ENCODE measurements at places on chromosomes 12 and 14. TPM values are rescaled to one million over a fixed set of nuclear protein-coding genes. Genes with fewer than 3 reads are reported as not detected.

IL31 gene
- total RNA-seq: not detected

CEP170B gene
- total RNA-seq: 19.0 TPM

SLC6A13 gene
- total RNA-seq: not detected

PALS1 gene
- 20.1 TPM for total RNA-seq

PYGL gene
- total RNA-seq: 143 TPM

OR11H12 gene
- not detected for total RNA-seq

GTF2A1 gene
- total RNA-seq: 14.5 TPM
